ENCODE measurements at places on chromosomes 6 and 20.

DNA sequence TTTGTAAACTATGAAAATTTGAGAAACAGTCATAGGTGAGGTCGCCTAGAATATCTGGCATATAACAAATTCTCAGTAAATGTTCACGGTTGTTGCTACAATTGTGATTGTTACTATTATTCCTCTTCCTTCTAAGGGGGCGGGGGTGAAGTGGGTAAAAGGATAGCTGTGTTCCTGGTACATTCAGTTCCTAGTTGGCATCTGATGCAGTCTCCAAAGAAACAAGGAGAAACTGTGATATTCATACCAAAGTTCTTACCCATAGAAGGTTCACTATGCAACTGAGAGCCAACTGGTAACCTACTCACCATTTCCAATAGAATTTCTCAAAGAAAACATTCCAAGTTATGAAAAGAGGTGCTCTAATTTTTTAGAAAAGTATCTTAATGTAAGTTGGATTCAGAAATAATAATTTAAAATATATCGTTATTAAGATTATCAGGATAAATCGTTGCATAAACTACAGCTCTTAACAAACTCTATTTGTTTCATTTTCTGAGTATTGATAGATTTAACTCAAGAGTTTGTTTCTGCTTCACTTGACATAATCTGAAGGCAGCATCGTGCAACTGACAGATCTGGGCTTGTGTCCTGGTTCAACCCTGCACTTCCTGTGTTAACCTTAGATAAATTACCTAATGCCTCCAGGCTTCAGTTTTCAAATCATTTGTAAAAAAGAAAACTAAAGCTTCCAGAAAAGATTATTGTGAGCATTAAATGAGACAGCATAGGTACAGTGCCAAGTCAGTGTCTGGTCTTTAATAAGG is 13.3 kb upstream of the MAP7 start:
- no peak for DNase-seq

DNA sequence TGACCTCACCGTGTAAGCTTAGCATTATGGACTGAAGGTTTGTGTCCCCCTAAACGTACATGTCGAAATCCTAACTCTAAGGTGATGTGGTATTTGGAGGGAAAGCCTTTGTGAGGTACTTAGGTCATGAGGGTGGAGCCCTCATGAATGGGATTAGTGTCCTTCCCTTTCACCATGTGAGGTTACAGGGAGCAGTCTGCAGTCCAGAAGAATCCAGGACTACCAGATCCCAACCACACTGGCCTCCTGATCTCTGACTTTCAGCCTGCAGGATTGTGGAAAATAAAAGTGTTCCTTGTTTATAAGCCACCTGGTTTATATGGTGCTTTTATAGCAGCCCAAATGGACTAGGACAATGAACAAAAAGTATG is 73.4 kb downstream of the ZBTB2 start:
- no peak for DNase-seq

- DNase-seq, result no peak
Measured at GRCh38 chr20:34954904-34955230, 739 bp downstream of the GSS start.

DNA sequence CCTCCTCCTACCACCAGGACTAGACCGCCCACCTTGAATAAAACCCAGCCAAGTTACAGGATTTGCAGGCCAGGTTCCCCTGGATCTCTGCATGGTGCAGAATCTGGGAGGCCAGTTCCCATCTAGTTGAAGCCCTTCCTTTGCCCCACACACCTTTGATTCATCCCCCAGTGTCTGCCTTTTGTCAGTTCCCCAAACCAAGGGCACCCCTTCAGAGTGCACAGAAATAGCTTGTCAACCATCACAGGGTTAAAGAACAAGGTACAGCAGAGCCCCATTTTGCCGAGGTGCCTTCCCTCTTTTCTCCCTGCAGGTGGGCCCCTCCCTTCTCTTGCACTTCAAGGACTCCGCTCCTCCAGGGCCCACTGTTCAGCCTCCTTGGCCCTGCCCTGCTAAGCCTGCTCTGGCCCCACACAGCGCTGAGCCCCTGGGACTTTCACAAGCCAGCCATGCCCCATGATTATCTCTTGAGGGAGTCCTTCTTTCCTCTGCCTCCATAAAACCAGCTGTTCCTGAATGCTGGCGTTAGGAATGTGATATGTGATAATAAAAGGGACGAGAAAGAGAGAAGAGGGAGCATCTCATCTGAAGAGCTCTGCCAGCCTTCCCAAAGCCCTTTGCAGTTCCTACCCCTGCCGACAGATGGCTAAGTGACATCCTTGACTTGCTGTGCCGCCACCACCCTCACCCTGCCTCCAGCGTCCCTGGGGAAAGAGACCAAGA is 280.3 kb downstream of the CDC5L start:
- DNase-seq, result peak; percentile 22

GRCh38 chr20:47358672-47359529 is 2.4 kb upstream of the ZMYND8 start:
- DNase-seq, result no peak

GRCh38 chr6:12047792-12048432 is 35.8 kb downstream of the HIVEP1 start:
- DNase-seq, result no peak

GRCh38 chr6:111531185-111531584 is 48.2 kb upstream of the REV3L start:
- no peak for DNase-seq

GRCh38 chr20:3901028-3901705 is 12.0 kb downstream of the PANK2 start:
- DNase-seq, result no peak

DNA sequence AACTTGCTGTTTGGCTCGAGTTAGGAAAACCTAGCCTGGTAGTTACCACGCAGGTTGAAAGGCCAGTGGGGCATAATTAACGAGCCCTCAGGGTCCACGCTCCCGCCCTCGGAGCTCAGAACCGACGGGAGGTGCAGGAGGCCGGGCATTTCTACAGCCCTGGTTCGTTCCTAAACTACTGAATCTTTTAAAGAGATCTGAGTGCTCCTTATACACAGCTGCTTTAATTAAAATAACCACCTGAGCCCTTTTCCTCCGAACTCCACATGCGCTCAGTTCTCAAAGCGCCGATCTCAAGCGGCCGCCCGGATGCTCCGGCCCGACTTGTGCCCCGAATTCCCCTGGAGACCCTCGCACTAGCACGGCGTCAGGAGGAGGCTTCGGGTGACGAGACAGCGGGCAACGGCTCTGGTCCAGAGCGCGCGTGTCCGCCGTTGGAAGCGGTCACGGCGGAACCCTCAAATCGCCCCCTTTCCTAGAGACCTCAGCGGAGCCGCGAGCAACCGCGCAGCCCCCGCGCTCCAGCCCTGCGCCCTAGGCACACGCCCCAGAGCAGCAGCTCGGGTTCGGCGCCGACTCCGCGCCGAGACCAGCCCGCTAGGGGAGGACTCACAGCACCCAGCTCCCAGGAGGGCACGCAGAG is 397 bp downstream of the WDR27 start:
- no peak for DNase-seq

GRCh38 chr20:63819224-63819921 is 11.7 kb downstream of the ZBTB46 start:
- DNase-seq, result no peak

GRCh38 chr6:108676555-108676954 is 115.8 kb downstream of the FOXO3 start:
- no peak for DNase-seq

DNA sequence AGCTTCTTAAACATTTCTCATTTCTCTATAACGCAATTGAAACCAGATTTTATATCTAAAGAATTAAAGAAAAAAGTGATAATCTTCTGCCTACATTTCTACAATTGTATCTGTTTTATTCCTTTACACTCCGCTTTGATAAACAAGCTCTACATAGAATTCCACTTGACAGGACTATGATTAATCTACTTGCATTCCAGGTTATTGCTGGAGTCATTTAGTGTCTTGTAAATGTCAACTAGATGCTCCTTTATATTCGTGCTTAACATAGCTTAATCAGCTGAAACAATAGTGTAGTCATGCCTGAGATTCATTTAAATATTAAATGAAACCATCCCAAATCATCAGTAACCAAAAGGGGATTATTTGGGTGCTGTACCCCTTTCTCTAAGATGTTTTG is 284.0 kb downstream of the TRDN start:
- no peak for DNase-seq

- no peak for DNase-seq
Measured at GRCh38 chr6:165580136-165580535, 82.9 kb downstream of the PDE10A start.

GRCh38 chr6:6407071-6407741 is 86.7 kb upstream of the F13A1 start:
- DNase-seq, result no peak

- no peak for DNase-seq
Measured at GRCh38 chr6:154705471-154706113, 27.6 kb upstream of the SCAF8 start.

- no peak for DNase-seq
Measured at GRCh38 chr6:139164001-139164400, 29.1 kb downstream of the HECA start.

GRCh38 chr20:37564388-37565133 is 36.9 kb upstream of the BLCAP start:
- DNase-seq, result peak; percentile 9

DNA sequence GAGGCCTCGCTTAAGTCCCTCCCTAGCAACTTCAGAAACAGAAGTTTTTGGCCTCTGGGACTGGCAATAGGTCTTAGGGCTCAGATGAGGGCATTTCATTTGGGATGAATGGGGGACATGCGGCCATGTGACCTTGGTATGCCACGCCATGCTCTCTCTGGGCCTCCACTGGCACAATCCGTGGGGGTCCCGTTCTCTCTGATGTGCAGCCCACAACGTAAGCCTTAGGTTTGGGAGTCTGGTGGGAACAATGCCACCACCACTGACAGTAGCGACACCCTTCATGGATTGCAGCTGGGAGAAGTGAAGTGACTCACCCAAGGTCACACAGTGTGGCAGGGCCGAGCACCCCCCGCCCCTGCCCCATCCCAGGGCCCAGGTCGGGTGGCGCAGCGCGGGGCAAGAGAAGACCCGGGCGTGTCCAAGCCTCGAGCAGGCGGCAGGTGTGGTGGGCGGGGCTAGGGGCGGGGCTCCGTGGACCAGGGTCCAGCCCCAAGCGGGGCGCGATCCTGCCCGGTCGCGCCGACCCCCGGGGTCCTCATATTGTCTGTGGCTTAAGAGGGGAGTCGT is 864 bp upstream of the CEBPB start:
- DNase-seq, result peak; percentile 28

GRCh38 chr6:167474725-167475124 is 149.8 kb downstream of the TTLL2 start:
- DNase-seq, result no peak

DNA sequence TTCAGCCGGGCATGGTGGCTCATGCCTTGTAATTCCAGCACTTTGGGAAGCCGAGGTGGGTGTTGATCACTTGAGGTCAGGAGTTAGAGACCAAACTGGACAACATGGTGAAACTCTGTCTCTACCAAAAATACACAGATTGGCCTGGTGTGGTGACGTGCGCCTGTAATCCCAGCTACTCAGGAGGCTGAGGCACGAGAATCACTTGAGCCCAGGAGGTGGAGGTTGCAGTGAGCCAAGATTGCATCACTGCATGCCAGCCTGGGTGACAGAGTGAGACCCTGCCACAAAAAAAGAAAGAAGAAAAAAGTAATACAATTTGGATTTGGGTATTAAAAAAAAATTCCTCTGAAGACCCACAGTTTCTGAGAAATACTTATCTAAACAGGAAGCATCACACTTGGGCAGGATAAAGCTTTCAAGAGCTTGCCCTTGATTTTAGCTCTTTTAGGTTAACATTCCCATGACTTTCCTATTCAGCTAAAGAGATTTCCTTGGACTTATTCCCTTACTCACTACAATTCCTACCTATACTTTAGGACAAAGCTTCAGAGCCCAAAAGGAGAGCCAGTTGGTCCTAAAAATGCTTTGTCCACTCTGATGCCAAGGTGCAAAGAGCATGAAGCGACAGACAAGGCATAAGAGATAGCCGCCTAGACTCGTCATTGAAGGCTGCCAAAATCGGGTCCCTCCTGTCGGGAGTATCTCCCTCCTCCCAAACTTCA is 1.9 kb downstream of the ELOVL2 start:
- DNase-seq, result no peak

DNA sequence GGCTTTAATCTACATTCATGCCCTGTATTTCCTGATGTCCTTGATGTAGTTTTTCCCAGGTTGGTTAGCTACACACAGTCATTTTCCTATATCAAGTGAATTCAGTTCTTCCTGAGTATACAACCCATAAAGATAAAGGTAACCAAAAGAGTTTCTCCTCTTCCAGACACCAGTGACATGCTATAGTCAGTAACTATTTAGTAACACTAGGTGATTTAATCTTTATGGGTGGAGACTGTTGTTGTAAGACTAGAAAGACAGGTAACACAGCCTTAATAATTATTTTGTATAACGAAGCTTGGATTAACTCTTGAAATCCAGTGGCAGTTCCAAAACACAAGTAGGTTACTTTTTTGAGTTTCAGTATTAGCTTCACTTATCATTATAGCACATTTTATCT is 17.6 kb downstream of the MCUR1 start:
- DNase-seq, result no peak

- no peak for DNase-seq
Measured at GRCh38 chr6:169075915-169076654, 177.6 kb downstream of the THBS2 start.

DNA sequence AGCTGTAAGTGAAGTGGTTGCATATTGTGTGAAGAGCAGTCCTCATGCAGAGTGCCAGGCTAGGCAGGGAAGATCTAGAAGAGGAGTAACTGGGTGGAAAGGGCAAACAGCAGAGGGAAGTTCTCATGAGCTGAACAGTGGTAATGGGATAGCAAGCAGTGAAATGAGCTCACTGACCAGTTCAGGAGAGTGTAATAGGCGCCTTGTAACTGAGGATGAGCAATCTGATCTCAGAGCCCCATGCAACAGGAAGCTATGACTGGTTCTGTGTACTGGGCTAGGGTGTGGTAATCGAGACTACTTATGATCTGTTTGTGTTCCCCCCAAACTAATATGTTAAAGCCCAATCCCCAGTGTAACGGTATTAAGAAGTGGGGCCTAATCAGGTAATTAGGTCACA is 98.6 kb downstream of the RFX6 start:
- no peak for DNase-seq

DNA sequence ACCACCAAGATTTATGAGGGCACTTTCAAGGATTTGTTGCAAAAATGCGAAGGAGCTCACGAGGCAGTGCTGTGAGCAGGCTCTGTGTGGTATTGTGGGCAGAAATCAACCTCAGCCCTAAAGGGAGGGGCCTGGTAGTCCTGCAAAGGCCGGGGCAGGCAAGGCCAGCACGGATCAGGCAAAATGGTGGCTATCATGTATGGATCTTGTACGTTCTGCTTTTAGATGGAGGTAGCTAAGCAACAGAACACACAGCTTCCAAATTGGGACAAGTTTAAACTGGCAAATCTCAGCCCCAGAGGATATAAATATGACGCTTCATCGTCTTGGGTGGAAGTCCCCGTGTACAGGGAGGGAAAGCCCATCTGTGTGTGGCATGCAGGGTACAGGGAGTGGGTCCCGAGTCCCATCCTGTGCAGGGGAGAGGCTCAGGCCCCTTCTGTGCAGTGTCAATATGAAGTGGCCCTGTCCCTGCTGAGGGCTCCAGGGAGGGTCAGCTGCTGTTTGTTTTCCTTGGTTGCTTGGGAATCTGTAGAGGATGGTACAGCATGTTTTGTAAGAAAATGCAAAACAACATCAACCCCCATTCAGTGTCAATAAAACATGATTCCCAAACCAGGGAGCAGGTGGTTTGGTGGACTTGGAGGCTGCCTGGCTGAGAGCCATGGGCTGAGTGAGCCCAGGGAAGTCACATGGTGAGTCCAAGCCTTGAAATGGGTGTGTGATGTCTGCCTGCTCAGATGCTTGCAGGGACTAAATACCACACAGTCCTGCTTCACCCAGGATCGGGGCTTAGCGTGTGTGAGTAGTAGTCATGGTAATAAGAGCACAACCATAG is 113.0 kb downstream of the SYCP2 start:
- DNase-seq, result no peak

All from stimulated activated CD4-positive, alpha-beta T cell treated with anti-CD3 and anti-CD28 coated beads, Interleukin-15, amount 100 ng/mL, for 1 hour (primary cell).